ENCODE measurements at places on chromosomes 2 and 18.

GRCh38 chr2:23698116-23698693 lies 228.7 kb downstream of the ATAD2B start:
- DNase-seq, result no peak

DNA sequence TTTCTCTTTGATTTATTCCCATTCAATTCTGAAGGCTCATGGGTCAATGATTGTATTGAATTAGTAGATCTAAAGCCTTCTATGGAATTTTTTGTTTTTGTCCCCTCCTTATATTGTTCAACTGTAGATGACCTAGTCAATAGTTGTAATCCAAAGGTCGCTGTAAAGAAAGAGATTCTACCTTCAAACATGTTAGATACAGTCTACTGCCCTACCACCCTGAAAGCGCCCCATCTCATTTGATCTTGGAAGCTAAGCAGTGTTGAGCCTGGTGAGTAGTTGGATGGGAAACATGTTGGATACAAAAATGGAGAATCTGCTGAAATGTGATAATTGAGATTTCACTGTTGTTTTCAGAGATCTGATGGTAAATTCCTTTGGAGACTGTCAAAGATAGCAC lies 63.0 kb downstream of the PPP1R1C start:
- DNase-seq, result no peak

DNA sequence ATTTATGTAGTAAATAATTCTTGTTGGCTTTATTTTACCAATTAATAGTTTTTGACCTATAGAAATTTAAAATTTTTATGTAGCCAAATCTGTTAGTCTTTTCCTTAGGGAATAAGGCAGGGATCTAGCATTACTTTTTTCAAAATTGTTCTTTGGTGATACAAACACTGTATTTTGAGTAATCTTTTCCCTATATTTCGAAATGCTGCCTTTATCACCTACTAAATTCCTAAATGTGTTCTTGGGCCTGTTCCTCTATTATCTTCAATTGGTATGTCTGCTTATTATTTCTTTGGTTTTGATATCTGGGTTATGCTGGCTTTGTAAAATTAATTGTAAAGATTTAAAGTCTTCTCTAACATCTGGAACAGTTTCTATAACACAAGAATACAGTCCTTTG lies 87.5 kb downstream of the DYSF start:
- no peak for DNase-seq

GRCh38 chr2:15498554-15498953 lies 62.6 kb downstream of the NBAS start:
- DNase-seq, result no peak

- no peak for DNase-seq
Measured at GRCh38 chr2:52498077-52498750, 1269.4 kb upstream of the CHAC2 start.

DNA sequence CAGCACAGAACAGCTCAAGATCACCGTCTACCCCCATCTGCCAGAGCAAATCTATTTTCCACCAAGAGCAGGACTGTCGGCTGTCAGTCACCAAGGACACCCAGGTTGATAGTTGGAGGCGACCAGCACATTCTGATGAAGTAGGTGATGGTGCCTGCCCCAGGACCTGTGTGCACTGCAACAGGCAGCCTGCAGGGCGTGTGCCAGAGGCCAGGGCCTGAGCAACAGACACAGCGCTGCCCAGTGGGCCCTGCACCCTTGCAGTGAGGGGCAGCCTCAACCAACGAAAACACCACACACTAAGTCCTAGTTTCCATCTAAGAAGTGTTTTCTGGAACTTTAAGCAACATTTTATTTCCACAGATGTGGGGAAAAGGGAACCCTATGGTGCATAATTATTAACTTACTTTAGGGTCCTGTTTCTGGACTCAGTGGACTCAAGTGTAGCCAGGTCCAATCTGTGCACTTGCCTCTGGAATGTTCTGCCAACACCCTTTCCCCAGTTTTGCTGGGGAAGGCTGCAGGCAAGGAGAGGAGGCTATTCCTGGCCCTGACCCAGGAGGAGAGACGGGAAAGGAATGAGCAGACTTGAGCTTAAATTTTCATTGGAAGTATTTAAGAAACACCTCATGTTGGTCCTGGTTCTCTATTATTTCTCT lies 61.5 kb downstream of the ADNP2 start:
- DNase-seq, result no peak

DNA sequence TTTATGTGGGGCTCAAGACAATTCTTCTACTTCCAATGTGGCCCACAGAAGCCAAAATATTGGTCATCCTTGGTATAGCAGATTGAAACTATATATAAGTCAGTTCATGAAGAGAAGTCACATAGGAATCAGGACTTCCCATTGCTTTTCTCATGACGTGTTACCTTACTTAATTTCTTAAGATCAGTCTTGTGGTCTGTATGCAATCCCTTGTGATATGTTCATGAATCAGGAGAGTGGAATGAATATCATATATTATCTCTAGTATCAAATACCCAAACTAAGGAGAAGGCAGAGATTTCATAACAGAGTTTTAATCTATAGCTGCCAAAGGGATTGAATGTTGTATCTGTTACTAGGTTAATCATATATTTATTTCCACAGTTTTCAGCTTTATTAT lies 1390.4 kb downstream of the SUCLG1 start:
- no peak for DNase-seq

DNA sequence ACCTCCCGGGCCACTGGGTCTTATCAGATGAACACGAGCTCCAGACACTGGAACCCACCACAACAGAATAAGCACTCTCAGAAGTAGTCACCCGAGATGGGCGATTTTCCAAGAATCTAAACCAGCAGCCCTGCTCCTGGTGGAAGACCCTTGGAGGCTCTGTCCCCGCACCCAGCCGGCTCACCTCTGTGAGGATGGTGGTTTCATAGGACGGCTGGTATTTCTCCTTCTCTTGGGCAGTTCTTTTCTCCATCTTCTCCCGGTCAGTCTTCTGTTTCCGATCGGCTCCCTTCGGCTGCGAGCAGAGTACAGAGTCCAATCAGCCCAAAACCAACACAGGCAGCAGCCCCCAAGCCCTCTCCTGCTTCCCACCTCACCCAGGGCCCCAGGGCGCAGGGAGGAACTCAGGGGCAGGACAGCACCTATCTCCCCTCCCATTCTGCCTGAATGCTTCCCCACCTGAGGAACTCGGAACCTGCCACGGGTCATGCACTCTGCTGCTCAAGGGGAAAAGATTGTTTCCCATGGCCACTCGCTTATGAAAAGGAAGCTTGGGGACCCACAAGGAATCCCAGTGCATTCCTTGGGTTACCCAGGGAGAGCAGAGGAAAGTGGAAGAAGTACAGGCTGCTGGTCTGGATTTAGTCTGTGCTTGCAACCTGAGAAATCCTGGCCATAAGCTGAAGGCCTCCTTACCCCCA lies 42.7 kb downstream of the TFCP2L1 start:
- DNase-seq, result no peak

Measured in NCI-H1694 treated with DMSO at 0.1 percent for 48 hours (cell line).